ENCODE measurements at places on chromosomes 2 and 18. TPM values are rescaled to one million over a fixed set of nuclear protein-coding genes. Genes with fewer than 3 reads are reported as not detected.

GRCh38 chr2:162579986-162580385 lies 236.1 kb downstream of the GCA start:
- H3K27ac ChIP-seq, result no peak overlapping the region
- H3K4me3 ChIP-seq, result no peak overlapping the region
- no peaks in the 10 kb centered on the region for H3K36me3 ChIP-seq

GRCh38 chr2:26884486-26884885 lies 36.6 kb downstream of the DPYSL5 start:
- DNase-seq, result no peak
- no peak overlapping the region for H3K4me3 ChIP-seq
- no peaks in the 10 kb centered on the region for H3K4me1 ChIP-seq
- H3K36me3 ChIP-seq, result no peaks in the 10 kb centered on the region
- H3K27ac ChIP-seq, result no peak overlapping the region

GRCh38 chr18:79429785-79430281 lies 34.1 kb downstream of the NFATC1 start:
- no peak for DNase-seq
- no peak overlapping the region for H3K4me3 ChIP-seq
- H3K36me3 ChIP-seq, result no peaks in the 10 kb centered on the region

DNA sequence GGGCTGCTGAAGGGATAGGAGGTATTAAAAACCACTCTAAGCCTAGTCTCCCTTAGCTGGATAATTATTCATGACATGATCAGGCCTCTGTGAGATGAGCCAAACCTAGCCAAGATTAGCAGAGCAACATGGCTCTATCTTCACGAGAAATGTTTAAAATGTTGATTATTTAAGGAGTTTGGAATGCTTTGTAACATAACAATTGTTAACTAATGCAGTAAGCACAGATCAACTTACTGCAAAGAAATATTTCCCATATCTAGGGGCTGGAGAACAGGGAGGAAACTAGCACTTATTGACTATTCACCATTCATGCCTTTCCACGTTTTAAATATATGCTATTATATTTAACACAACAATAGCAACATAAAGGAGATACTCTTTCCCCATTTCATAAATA lies 833.7 kb upstream of the CHAC2 start:
- no peak for DNase-seq
- H3K36me3 ChIP-seq, result no peaks in the 10 kb centered on the region
- no peaks in the 10 kb centered on the region for H3K4me1 ChIP-seq
- H3K27ac ChIP-seq, result no peak overlapping the region

GRCh38 chr18:45155526-45155925 lies 459.8 kb upstream of the SLC14A2 start:
- no peak overlapping the region for H3K4me3 ChIP-seq
- H3K27ac ChIP-seq, result no peak overlapping the region
- H3K4me1 ChIP-seq, result no peaks in the 10 kb centered on the region

- no peak overlapping the region for H3K4me3 ChIP-seq
- no peak overlapping the region for H3K27ac ChIP-seq
- no peak for DNase-seq
- H3K4me1 ChIP-seq, result no peaks in the 10 kb centered on the region
- no peaks in the 10 kb centered on the region for H3K36me3 ChIP-seq
Measured at GRCh38 chr18:78082816-78083215, 833.2 kb downstream of the GALR1 start.

- no peak overlapping the region for H3K4me3 ChIP-seq
- H3K27me3 ChIP-seq, result no peaks in the 10 kb centered on the region
- H3K4me1 ChIP-seq, result peaks cover 5% of the 10 kb centered on the region
Measured at GRCh38 chr18:10476338-10476791, 21.9 kb downstream of the APCDD1 start.

DNA sequence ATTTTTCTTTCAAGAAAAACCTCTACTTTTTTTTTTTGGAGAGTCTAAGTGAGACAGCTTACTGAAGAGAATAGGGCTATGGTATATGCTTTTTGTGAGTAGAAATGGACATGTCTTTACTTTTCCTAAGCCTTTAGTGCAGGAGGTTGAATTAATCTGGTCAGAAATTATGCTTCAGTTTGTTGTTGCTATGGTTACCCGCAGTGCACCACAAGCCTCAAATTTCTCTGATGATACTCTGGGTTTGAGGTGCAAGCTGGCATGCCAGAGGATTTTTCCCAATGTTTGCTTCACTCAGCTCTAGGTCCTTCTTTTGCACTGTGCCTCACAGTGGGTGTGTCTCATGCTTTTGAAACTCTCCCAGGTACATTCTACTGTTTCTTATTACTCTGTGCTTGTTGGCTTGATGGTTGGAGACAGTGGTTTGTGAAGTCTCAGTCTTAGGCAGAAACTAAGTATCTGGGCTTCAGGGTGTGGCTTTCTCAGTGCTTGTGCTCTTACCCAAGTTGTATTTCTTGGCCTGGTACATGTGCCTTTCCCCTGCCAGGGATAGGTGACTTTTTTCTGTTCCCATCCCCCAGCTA lies 278.3 kb downstream of the RBM43 start:
- H3K27ac ChIP-seq, result no peak overlapping the region
- no peak for DNase-seq
- H3K36me3 ChIP-seq, result no peaks in the 10 kb centered on the region
- H3K27me3 ChIP-seq, result no peaks in the 10 kb centered on the region

- peak overlapping the region; percentile 79 for H3K27ac ChIP-seq
- H3K4me1 ChIP-seq, result peaks cover 44% of the 10 kb centered on the region
- DNase-seq, result no peak
- no peak overlapping the region for H3K4me3 ChIP-seq
- no peaks in the 10 kb centered on the region for H3K36me3 ChIP-seq
Measured at GRCh38 chr2:27728081-27728858, 43.2 kb upstream of the MRPL33 start.

GRCh38 chr2:29114946-29115609 lies at the start of gene CLIP4:
Gene CLIP4 (plus strand): TSS chr2:29115415. CDS start chr2:29121389, 5,974 bp downstream.
- H3K27me3 ChIP-seq, result no peaks in the 10 kb centered on the region
- peak within 1 kb of the TSS; percentile 82 for H3K27ac ChIP-seq
- DNase-seq, result peak; percentile 67
- H3K4me3 ChIP-seq, result peak within 1 kb of the TSS; percentile 97

DNA sequence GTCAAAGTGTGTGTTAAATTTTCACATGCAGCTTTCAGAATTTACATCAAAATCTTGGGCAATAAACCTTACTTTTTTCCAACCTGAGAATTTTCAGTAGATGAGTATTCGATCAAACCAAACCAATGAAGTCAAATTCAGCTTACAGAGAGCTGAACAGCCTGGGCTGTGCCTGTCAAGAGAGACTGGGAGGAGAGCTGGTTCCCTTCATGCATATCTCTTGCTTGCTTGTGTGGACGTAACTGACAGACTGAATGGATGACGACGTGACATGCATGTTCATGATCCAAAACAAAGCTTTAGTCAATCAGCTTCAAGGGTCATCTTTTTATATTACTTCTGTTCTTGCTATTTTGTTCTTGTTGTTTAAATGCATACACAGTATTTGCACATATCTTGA lies 145.2 kb downstream of the GALNT3 start:
- no peak overlapping the region for H3K27ac ChIP-seq
- H3K27me3 ChIP-seq, result no peaks in the 10 kb centered on the region
- H3K4me3 ChIP-seq, result no peak overlapping the region
- no peaks in the 10 kb centered on the region for H3K4me1 ChIP-seq
- H3K36me3 ChIP-seq, result no peaks in the 10 kb centered on the region

DNA sequence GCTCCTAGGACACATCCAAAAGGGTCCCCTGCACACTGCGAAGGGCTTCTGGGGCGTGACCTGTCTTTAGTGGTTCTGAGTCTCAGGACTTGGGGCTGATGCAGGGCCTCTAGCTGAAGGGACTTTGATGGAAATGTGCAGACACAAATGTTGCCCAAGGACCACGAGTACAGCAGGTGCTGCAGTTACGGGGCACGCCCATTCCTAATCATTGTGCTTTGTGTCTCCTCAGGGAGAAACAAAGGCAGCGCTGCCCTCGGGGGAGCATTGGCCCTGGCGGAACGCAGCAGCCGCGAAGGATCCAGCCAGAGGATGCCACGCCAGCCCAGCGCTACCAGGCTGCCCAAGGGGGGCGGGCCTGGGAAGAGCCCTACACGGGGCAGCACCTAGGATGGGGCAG lies 8.0 kb downstream of the TUBA3E start:
- H3K27me3 ChIP-seq, result no peaks in the 10 kb centered on the region
- H3K4me1 ChIP-seq, result no peaks in the 10 kb centered on the region
- no peak overlapping the region for H3K27ac ChIP-seq
- no peak overlapping the region for H3K4me3 ChIP-seq
- H3K36me3 ChIP-seq, result no peaks in the 10 kb centered on the region

DNA sequence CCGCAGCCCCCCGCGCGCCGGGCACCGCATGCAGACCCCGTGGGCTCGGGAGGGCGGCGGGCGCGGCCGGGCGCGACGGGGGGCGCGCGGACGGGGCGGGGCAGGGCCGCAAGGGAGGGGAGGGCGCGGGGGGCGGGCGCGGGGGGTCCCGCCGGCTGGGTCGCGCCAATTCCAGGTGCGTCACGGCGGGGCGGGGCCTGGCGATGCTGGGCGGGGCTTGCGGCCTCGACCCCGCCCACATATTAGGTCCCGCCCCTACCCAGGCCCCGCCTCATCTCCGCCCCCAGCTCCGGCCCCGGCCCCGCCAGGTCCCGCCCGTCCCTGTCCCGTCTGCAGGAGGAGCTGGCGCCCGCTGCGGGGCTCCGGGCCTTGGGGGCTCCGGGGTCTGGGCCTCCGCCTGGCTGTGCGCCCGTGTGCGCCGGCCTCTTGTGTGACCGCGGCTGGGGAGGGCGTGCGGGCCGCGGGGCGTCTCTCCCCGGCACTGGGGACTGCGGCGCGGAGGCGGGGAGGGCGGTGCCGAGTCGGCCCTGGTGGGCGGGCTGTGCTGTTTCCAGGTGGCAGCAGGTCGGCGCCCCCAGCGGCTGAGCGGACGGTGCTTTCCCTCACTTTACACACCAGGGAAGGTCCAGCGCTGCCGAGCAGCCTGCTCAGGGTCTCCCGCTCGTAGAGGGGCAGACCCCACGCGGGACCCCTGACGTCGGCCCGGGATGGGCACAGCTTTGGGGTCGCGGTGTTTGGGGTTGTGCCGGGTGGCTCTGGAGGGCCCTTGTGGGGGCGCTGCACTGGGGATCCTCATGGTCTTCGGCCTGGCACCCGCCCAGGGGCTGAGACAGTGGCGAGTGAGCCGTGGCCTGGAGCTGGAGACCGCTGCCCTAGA lies 554 bp downstream of the ING5 start:
- peak overlapping the region; percentile 84 for H3K27ac ChIP-seq
- no peaks in the 10 kb centered on the region for H3K27me3 ChIP-seq
- DNase-seq, result peak; percentile 96
- peaks cover 5% of the 10 kb centered on the region for H3K36me3 ChIP-seq
- H3K4me1 ChIP-seq, result peaks cover 7% of the 10 kb centered on the region

DNA sequence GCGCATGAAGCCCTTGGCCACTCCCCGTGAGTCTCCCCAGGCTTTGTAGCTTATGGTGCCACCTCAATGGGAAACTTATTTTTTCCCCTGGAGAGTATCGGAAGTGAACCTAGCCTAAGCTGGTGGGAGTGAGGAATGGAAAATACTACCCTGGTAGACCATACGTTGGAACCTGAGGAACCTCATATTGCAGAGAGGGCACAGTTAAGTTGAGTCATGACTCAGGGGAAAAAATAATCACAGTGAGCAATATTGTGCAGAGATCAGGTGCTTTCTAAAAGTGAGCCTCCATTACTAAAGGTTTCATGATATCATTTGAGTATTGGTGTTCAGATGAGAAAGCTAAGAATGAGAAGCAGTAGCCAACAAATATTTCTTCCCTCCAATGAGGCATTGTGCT lies 360.5 kb upstream of the NT5C1B start:
- no peaks in the 10 kb centered on the region for H3K27me3 ChIP-seq
- H3K4me1 ChIP-seq, result no peaks in the 10 kb centered on the region
- H3K27ac ChIP-seq, result no peak overlapping the region

DNA sequence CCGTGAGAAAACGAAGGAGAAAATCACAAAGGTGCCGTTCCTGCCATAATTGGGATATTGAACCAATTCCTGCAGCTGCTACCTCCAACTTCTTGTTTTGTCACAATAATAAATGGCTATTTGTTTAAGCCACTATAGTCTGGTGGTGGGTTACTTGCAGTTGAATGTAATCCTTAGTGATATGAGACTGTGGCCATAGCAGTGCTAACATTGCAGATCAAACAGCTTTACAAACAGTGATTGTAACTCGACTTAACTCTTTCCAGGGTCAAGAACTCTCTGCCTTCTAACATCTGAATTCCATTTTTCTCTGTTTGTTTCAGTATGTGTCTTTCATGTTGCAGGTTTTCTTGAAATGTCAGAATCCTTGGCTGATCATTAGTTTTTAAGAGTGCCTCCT lies 24.7 kb upstream of the HNRNPLL start:
- H3K4me3 ChIP-seq, result no peak overlapping the region
- H3K27ac ChIP-seq, result no peak overlapping the region
- H3K36me3 ChIP-seq, result no peaks in the 10 kb centered on the region
- no peak for DNase-seq

DNA sequence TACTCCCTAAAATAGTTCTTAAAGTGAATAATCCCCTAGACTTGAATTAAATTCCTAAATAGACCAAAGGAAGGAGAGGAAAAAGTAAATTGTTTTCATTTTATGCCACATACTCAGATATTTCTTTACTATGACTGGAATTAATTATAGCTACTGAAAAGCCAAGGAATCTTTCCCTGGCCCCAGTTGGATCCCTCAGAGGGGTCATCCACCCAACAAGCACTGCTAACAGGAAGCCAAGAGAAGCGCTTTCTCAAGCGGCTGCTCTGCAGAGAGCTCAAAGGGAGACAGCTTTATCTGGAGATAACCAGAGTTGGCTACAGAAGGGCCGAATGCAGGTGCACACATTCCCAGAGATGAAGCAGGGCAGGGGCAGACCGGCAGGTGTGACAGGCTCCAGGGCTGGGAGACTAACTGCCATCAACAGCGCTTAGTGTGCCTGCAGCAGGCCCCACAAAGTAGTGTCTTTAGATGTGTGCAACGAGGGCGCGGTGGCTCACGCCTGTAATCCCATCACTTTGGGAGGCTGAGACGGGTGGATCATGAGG lies 51.1 kb downstream of the POLR1A start:
- DNase-seq, result no peak
- H3K27ac ChIP-seq, result no peak overlapping the region
- peaks cover 24% of the 10 kb centered on the region for H3K36me3 ChIP-seq
- H3K4me1 ChIP-seq, result no peaks in the 10 kb centered on the region

DNA sequence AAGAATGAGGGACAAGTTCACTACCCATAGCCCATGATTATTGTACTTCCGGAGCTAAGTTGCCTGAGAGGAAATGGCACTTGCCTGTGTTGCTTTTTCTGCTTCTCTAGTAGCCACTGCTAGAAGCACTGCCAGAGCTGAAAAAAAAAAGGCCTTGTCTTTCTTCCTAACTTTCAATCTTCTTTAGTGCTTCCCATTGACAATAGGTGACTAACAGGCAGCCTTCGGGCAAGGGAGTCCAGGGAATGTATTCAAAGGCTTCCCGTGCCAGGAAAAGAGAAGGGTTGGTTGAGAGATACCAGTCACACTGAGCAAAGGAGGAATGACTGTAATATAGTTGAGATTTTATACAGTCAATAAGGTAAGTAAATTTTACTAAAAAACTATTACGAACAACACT lies 242.0 kb downstream of the CALCRL start:
- no peak for DNase-seq
- H3K4me3 ChIP-seq, result no peak overlapping the region

- no peak overlapping the region for H3K27ac ChIP-seq
- DNase-seq, result no peak
- H3K4me3 ChIP-seq, result no peak overlapping the region
- no peaks in the 10 kb centered on the region for H3K4me1 ChIP-seq
Measured at GRCh38 chr2:61450144-61450543, 20.7 kb downstream of the USP34 start.

The SERPINB4 gene
- not detected for total RNA-seq

The ACTG2 gene
- total RNA-seq, result 13.7 TPM

The POTEI gene
- total RNA-seq, result not detected

The TAF1B gene
- 27.7 TPM for total RNA-seq

The REEP1 gene
- 4.3 TPM for total RNA-seq

The CDH19 gene
- total RNA-seq, result 0.94 TPM

The LOXHD1 gene
- total RNA-seq, result 0.25 TPM

The MROH2A gene
- not detected for total RNA-seq

The FSHR gene
- 0.54 TPM for total RNA-seq

Measured in kidney (tissue), 22 donors.